Panc1 (cell line): ENCODE measurements at places on chromosomes 3 and 15.

DNA sequence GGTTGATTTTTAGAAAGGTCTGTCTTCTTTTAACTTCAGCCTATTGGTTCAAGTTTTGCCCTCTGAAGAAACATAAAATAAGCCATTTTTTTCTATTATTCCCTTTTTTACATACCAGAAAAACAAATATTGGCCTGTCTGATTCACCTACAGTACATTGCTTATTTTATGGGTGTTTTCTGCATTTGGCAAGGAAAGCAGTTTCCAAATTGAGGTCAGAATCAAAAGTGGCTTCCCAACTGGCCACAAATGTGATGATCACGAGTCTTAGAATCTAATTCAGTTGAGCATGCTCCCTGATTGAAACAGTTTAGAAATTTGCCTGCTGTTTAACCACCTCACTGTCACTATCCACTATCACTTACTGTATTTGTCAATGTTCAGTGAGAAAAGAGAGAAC lies 106.9 kb upstream of the CHMP2B start:
- no peak for DNase-seq

DNA sequence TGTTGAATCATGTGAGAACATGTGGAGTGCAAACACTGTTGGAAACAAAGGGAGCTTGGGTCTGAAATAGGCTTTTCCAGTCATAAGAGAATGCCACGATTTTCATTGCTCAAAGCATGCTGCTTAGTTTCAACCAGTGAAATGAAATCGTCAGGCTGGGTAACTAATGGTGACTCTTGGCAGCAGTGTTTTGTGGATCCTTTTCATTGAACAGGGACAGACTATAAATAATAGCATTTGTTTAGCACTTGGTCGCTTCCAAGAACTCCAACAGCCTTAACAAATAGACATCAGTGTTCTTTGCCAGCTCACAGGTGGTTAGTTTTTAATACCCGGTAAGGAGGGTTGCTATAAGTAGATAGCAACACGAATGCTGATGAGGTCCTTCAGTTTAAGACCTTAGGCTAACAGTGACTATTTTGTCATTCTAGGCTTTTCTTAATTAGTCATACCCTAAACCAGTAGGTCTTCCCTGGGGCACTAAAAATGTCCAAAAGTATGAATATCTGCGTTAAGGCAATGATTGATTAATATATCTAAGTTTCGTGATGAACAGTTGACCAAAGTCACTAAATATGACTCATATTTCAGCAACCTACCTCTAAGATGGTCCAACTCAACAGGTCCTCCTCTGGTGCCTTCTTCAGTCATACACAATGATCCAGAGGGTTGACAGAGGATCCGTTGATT lies 15.8 kb downstream of the TP63 start:
- no peak for DNase-seq

GRCh38 chr3:129974564-129974832 lies at the start of gene TRH:
Gene TRH (plus strand): TSS chr3:129974720. CDS start chr3:129975817, 1,097 bp downstream.
- DNase-seq = no peak

GRCh38 chr15:43406808-43407207 lies 35.9 kb downstream of the TUBGCP4 start:
- DNase-seq = no peak

- no peak for DNase-seq
Observed at GRCh38 chr15:68730471-68730919, 90.2 kb downstream of the ANP32A start.

DNA sequence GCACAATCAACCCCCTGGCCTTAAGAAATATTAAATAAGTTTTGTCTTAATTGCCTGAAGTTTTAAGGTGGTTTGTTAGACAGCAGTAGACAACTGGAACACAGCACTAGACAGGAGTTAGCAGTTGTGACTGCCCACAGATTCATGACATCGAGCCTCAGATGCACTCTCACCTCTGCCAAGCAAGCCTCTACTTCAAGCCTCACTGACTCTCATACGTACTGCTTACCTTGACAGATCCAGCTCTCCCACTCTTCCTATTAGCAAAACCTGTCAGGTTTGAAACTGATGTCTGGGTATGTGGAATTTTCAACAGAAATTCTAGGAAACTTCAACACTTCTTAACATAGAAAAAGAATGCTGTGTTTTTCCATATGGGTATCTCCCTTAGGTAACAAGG lies 382.9 kb upstream of the DPH6 start:
- DNase-seq = no peak
